ENCODE measurements at places on chromosomes 12 and 14.

- no peak for DNase-seq
These were observed 115.0 kb downstream of the TMEM132C start for GRCh38 chr12:128381946-128382345.

DNA sequence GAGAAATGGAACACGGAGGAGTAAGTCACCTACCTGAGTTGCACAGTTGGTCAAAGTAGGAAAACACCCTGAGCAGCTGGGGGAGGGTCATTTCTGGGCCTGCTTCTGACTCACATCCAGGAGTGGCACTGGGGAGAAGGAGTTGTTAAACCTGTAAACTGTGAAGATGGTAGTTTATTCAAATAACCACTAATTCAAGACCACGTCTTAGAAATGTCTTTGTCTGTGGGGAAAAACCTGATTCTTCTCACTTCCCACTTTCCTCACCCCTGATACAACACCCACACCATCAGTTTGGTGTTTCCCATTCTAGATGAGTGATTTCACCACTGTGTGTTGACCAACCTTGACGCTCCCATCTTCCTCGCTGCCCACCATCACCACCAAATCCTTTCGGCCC lies 207.1 kb downstream of the ANO4 start:
- DNase-seq = no peak

GRCh38 chr12:132211816-132212215 lies 67.6 kb downstream of the NOC4L start:
- no peak for DNase-seq

DNA sequence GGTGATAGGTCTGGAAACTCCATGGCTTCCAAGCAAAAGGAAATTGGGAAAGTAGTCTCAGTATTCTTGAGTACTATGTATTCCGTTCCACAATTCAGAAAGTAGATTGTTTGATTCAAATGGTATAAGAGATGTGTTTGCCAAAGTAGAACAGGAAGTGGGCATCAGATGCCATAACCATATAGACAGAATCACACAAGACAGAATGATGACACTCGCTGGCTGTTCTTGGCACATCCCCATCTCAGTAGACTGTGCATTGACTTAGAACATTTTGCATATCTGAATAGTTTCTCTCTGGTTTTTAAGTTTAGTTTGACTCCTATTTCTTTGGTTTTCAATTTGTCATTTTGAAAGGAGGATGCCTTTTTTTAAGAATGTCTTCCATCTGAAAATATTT lies 221.1 kb upstream of the RGS6 start:
- DNase-seq = no peak

DNA sequence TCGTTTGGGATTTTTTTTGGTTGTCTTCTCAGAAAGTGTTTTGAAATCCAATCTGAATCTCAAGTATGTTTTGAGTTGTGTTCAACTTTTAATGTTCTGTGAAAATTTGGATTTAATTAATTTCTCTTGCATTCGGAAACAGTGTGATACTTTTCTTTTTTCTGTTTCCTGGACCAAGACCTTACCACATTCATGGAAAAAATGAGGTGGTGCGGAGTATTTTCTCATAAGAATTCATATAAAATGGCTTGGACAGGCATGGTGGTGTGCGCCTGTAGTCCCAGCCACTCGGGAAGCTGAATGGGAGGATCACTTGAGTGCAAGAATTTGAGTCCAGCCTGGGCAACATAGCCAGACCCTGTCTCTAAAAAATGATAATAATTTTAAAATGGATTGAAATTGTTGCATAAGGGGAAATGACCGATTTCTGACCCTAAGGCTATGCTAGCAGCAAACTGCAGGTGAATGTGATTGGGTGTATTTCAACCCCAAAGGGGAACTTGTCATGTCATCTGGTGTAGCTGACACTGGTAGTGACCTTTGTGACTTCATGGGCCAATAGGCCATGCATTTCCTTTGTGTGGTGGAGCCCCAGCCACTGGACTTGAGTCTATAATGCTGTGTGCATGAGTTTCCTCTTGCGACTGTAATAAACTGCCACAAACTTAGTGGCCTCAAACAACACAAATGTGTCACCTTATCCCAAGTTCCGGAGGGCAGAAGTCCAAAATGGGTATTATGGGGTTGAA lies 123.5 kb upstream of the RFLNA start:
- no peak for DNase-seq

GRCh38 chr12:47981496-47982260 lies 18.3 kb downstream of the TMEM106C start:
- no peak for DNase-seq

DNA sequence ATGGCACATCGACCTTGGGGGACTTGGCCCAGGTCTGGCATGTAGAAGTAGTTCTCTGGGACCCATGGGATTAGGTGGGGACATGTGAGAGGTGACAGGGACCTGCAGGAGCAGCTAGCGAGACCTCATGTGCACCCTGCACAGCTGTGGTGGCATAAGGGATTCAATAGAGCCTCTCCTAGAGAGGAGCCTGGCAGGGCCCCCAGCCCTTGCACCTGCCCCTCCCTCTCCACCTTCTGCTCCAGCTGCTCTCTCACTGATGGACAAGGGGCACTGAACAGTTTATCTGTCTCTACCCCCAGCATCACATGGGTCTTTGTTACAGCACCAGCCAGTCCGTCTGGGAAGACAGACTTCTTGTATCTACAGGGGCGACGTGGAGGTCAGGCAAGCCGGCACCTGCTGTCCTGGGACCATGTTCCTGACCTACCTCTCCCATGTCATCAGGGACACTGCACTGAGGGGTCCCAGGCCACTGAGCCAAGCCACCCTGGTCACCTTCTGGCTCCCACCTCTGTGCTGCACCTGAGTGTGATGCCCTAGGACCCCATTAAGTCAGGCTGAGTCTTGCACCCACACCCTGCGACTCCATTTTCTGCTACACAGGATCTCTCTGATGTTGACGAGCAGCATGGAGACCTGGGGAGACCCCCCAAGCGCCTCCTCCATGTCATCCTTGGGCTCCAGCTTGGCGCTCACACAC lies 32.6 kb downstream of the DDX11 start:
- no peak for DNase-seq

DNA sequence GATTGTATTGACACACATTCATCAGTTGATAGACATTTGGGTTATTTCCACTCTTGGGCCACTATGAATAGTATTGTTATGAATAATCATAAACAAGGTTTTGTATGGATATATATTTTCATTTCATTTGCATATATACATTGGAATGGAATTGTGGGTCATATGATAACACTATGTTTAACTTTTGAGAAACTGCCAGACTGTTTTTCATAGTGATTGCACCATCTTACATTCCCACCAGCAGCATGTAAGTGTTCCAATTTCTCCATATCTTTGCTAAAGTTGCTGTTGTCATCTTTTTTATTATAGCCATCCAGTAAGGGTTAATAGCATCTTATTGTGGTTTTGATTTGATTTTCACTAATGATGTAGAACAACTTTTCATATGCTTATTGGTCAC lies 198.5 kb upstream of the PPFIA2 start:
- no peak for DNase-seq

DNA sequence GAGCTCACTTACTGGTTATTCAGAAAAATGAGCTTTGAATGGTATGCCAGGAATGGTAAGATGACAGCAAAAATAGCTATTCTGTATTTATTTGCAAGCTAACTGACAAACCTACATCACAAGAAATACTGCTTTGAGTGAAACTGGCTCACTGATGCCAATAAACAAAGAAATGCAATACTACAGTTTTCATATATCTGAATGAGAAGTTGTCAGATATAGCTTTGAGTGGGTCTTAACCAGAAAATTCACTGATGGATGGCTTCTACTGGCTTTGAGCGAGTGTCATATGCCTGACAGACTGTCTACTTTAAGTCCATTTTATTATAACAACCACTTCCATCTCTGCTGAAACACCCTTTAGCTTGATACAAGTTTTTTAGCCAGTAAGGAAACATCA lies 330.1 kb downstream of the NELL2 start:
- DNase-seq = no peak

DNA sequence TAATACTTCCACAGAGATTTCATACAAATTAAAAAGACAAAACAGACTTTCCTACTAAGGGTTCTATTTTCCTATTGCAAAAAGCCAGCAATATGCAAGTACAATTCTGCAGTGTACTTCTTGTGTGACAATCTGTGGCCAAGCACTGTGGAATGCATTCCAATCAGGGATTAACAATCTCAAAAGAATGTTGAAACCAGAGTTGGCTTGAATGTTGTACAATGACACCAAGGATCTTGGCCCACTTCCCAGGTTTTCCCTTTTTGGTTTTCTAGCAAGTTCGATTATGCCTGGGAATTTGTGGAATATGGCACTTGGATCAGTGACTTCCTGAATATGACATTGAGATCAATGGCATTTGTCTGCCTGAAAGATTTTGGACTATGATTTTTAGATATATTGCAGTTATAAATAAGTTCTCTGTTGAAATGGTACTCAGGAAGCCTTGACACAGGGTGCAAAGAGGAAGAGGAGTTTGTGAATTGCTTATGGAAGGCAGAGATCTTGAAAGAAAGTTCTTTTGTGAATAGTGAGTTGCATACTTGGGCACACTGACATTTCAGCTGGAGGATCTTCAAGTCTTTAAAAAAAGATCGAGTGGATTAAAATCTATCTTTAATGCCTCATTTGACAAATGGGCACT lies 81.4 kb upstream of the FERMT2 start:
- DNase-seq = peak; percentile 79

- no peak for DNase-seq
These were observed 88.5 kb upstream of the CSRP2 start for GRCh38 chr12:76967181-76967885.

DNA sequence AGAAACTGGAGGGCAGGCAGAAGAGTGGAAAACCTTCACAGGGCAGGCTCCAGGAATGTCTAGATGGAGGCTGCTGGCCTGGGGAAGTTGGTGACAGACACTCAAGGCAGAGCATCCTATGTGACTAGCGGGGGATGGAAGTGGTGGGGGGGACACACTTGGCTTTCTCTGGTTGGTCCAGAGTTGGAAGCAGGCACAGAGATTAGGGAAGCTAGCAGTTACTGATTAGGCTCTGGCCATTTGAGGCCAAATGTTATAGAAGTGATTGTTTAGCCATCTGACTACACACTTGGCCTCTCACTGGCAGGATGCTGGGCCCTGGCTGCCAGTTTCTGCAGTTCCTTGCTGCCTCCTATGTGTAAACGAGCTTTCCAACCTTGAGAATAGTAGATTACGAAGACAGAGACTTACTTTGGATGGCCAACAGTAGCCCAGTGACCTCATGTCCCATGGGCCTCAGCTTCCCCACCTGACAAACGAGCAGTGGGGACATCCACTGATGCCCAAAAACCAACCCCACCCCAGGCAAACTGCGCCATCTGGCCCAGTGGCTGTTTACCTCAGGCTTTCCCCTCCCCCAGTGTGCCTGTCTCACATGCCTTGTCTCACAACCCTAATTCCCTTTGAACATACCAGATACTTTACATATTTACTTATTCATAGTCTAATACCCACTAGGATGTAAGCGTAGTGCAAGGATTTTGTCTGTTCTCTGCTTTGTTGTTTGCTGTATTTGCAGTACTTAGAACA lies 102.7 kb downstream of the PAPLN start:
- DNase-seq = no peak

GRCh38 chr12:108507971-108508642 lies 7.0 kb upstream of the FICD start:
- no peak for DNase-seq

DNA sequence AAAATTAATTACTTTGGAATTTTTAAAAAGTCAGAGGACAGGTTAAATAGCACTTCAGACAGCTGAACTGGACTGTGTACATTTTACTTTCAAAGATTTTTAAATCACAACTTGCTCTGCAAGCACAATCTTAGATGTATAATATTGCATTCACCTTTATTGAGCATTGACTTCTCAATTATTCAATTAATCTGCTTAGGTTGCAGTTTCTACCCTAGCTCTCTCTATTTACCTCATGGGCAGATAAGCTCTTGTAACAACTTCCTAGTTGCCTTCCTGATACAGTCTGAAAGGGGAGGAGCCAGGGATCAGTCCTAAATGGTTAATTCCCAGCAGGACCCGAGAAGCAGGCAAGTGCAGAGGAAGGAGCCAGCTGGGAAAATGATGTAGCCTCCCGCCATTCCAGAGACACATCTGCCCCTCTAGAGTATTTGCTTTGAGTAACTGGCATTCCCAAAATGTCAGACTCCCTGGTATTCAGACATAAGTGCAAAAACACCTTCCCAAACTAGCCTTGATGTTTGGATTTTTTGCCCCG lies 302.8 kb downstream of the GALC start:
- DNase-seq = no peak

DNA sequence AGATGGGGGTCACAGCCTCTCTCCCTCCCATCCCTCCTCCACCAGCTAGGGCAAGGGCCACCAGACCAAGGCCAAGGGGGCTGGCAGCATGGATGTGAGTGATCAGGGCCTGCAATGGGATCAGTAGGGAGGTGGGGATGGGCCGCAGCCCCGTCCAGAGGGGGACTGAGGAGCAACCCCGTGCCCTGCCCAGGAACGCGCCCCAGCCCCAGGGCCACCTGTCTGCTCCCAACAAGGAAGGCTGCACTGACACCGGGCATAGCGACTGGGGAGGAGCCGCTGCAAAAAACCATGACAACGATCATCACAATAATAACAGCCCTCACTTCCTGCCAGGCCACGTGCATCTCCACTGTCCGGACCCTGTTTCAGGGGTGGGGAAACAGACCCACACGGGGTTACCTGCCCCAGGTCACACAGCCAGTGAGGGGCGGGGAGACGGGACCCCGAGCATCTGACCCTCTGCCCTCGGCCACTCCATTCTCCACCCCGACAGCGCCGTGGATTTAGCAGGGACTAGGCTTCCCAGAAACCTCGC lies 24.3 kb downstream of the NCOR2 start:
- DNase-seq = no peak

GRCh38 chr12:120688527-120689071 lies 1.6 kb downstream of the MLEC start:
- DNase-seq = peak; percentile 51

- DNase-seq = no peak
These were observed 94.7 kb upstream of the SLC38A4 start for GRCh38 chr12:46920499-46920898.

DNA sequence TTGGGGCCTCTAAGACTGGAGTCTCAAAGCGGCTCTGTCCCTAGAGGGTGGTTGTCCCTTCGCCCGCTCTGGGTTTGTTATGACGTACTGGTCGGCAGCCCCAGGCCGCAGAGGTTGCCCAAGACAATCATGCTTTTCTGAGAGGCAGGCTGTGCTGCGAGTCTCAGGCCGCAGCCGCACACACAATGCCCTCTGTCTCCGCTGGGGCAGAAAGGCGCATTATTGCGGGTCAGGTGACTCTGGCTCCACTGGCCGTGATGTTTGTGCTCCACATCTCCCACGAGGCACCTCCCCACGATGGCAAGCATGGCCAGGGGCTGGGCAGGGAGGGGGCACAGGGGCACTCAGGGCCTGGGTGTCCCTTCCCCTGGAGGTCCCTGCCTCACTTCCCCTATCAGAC lies 21.0 kb upstream of the PLEKHG3 start:
- DNase-seq = no peak

GRCh38 chr14:99793213-99794150 lies at the start of gene EML1:
Gene EML1, plus strand, starts transcription at chr14:99793413. Its CDS starts 64 bp downstream, at chr14:99793477.
- DNase-seq = peak; percentile 75
